ENCODE measurements at places on chromosomes 12 and 14. TPM values are rescaled to one million over a fixed set of nuclear protein-coding genes. Genes with fewer than 3 reads are reported as not detected.

- no peak overlapping the region for H3K4me3 ChIP-seq
- no peak for DNase-seq
- H3K4me1 ChIP-seq, result no peaks in the 10 kb centered on the region
- H3K27me3 ChIP-seq, result no peaks in the 10 kb centered on the region
Observed at GRCh38 chr12:27119797-27120196, 37.4 kb upstream of the C12orf71 start.

DNA sequence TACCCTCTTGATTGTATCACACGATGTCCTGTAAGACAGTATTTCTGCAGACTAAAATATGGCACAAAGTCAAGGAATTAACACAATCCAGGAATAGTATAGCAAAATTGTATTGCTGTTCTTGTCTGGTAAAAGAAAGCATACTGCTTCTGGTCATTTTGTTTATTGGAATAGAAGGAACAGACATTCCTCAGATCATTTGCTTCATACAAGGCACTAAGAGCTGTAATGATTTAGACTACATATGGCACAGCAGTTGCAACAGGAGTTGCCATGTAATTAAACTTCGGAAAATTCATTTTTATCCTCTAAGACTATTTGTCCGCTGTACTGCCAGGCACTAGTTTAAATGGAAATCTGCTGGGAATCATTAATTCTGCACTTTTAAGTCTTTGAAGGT lies 7.6 kb upstream of the KERA start:
- H3K27me3 ChIP-seq, result no peaks in the 10 kb centered on the region
- no peak for DNase-seq
- H3K36me3 ChIP-seq, result no peaks in the 10 kb centered on the region
- no peak overlapping the region for H3K4me3 ChIP-seq
- H3K4me1 ChIP-seq, result no peaks in the 10 kb centered on the region
- no peak overlapping the region for H3K27ac ChIP-seq

- H3K27ac ChIP-seq, result no peak overlapping the region
- no peaks in the 10 kb centered on the region for H3K27me3 ChIP-seq
- H3K36me3 ChIP-seq, result no peaks in the 10 kb centered on the region
Observed at GRCh38 chr12:20578142-20578541, 117.0 kb upstream of the SLCO1C1 start.

DNA sequence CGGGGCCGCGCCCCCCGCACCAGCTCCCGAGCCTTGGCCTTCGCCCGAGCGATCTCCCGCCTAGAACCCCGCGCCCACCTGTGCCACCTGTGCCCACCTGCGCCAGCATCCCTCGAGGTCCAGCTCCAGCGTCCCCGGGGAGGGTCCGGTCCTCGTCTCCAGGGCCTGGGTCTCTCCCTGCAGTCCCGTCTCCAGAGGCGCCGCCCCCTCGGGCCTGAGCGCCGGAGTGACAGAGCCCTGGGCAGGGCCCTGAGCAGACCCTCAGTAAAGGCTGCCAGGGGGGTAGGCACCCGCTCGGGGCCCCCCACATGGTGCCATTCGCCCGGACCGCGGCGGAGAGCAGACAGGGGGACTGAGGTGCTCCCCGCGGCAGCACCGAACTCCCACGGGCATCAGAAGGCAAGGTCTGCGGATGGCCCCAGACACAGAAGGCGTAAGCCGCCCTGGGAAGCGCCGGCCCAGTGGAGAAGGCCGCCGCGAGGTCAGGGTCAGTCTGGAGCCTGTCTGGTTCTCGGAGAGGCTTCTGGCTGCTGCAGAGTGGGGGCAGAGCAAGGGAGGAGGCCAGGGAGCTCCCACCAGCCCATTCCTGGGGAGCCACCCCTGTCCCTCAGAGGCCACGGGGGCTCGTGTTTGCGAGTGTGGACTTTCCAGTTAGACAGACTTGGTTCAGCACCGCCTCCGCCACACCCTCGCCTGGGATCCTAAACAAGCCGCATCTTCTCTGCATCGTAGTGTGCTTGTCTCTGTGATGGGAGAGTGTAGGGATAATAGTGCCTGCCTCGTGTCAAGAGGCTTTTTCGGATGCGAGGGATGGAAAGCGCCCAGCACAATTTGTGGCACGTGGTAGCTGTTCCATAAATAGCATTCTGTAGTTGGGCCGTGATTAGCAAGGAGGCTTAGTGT lies 1.1 kb upstream of the PPP1R13B start:
- H3K27me3 ChIP-seq, result no peaks in the 10 kb centered on the region
- peak overlapping the region; percentile 67 for H3K27ac ChIP-seq
- H3K36me3 ChIP-seq, result no peaks in the 10 kb centered on the region

DNA sequence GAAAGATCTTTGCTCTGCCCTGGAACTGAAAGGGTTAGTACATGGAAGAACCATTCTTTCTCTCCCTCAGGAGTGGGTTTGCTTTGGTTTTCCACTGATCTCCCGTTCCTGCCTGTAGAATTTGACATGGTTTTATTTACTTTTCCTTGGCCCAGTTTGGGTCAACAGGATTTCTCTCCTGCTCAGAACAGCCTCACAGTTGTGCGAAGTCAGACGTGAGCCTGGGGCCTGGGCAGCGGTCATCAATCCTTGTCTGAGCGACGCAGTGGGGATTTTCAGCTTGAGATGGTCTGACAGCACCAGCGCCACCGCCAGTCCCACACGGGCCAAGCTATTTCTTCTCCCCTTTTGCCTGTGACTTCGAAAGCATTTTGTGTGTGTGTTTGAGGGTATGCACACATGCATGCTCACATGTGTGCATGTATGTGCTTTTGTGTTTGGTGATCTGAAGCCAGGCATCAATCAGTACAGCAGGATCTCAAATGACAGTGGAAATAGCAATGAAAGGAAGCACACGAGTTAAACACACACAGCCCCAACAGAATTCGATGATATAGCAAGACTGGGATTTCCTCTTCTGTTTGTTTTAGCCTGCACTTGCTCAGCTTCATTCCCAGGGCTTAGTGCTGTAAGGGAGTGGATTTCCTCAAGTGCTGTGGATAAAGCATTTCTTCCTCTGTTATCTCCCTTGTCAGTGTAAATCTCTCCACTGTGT lies 58.3 kb downstream of the SMOC1 start:
- no peak for DNase-seq
- no peak overlapping the region for H3K27ac ChIP-seq
- H3K36me3 ChIP-seq, result no peaks in the 10 kb centered on the region
- H3K27me3 ChIP-seq, result no peaks in the 10 kb centered on the region
- H3K4me1 ChIP-seq, result no peaks in the 10 kb centered on the region

DNA sequence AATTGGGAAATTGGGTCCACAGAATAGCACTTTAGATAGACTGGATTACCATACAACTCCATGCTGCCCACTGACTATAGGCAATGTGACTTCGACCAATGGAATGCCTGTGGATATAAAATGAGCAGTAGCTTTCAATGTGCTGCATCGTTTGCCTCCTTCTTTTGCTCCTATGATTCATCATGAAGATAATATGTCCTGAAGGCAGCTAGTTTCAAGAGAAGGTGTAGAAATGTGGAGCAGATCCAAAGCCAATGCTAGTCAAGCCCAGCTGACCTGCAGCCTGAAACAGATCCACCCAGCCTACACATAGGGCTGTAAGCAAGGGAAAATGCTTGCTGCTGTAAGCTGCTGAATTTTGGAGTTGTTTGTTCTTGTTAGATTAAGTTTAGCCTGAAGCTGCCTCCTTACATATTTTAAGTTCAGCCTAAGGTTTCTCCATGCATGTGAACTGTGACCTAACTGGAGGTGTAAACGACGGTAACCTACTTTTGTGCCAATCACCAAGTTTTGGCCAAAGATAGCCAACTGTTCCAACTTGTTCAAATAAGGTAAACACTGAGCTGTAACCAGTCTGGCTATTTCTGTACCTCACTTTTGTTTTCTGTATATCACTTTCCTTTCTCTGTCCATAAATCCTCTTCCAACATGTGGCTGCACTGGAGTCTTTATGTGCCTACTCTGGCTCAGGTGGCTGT lies 169.1 kb upstream of the AVPR1A start:
- H3K27me3 ChIP-seq, result no peaks in the 10 kb centered on the region
- H3K27ac ChIP-seq, result no peak overlapping the region
- H3K4me1 ChIP-seq, result no peaks in the 10 kb centered on the region

DNA sequence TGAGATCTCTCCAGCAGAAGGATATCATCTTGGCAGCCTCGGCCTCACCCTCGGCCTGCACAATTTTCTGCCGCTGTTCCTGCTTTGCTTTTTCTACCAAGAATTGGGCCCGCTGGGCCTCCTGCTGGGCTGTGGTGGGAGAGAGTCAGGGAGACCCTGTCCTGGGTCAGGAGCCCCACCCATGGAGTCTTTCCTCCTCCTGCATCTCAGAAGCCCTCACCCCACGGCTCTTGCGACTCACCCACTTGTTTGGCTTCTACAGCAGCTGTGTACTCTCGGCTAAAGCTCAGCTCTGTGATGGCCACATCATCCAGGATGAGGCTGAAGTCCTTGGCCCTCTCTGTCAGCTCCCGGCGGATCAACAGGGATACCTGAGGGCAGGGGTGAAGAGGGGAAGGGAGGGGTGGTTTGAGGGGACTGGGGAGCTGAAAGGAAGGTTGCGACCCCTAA lies 2.8 kb downstream of the PHB2 start:
- peak overlapping the region; percentile 19 for H3K27ac ChIP-seq
- DNase-seq, result no peak
- no peaks in the 10 kb centered on the region for H3K27me3 ChIP-seq

HDAC7 gene
- 193 TPM for total RNA-seq

CPNE6 gene
- not detected for total RNA-seq
